Ureter (tissue), 1 donor: ENCODE measurements at places on chromosomes 4 and X.

GRCh38 chrX:134735015-134735414, 76.7 kb upstream of the PLAC1 start:
- no peak for DNase-seq

DNA sequence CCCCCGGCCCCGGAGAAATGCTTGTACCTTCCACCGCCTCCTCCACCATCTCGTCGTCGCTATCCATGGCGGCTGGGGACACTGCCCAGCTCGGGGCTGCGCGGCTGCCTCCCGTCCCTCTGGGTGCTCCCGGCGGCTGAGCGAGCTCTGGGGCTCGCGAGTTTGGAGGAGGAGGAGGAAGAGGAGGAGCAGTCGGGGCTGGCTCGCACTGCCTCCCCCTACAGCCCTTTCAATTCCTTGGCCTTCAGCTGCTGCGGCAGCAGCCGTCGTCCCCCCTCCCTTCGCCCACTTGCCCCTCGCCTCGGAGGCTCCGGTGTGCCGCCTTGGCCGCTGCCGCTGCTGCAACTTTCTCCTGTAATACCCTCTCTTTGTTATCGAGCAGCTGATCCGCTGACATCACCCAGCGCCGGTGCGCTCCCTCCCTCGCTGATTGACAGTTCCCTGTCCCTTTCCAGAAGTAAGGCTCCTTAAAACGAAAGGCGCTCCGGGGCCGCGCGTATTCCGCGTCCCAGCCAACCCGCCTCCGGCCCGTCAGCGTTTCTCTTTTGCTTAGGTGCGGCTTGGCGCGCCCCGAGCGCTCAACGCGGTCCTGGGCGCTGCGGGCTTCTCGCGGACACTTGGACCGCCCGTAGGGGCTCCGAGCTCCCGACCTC, at the start of gene SETD7:
TSS of gene SETD7 (minus strand) at position 149 of the 653 bp plus-strand sequence. CDS start at position 67, 82 bp downstream.
- peak; percentile 83 for DNase-seq

- DNase-seq: no peak
Measured at GRCh38 chrX:124086411-124086810, 124.9 kb downstream of the STAG2 start.

DNA sequence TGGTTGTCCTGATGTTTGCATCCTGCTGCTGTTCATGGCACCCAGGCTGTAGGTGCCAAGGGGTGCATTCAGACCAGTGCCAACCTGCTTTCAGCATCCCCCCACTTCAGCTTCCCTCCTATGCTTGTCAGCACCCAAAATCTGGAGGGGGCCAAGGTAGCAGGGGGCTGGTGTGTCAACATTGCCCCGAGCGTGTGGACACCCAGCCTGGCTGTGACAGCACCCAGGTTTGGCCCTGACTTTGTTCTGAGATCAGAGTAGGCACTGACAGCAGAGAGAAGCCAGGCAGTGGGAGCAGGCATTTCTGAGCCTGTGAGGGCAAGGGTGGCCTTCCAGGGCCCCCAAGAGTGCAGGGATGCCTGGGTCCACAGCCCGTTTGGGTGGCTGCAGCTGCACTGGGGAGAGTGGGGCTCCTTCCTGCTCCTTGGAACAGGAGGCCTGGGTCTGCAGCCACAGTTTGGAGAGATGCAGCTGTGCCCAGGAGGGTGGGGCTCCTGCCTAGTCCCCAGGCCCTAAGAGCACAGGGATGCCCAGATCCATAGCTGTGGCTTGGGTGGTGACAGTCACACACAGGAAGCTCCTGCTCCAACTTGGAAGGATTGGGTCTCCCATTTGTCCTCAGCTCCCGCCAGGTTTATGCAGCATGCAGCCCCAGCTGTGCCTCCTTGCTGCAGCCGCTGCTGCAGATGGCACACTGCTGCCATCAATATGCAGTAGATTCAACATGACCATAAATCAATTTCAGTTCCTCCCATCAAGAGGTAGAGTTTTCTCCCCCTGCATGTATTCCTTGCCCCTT, 12.3 kb upstream of the PPM1K start:
- DNase-seq: no peak

DNA sequence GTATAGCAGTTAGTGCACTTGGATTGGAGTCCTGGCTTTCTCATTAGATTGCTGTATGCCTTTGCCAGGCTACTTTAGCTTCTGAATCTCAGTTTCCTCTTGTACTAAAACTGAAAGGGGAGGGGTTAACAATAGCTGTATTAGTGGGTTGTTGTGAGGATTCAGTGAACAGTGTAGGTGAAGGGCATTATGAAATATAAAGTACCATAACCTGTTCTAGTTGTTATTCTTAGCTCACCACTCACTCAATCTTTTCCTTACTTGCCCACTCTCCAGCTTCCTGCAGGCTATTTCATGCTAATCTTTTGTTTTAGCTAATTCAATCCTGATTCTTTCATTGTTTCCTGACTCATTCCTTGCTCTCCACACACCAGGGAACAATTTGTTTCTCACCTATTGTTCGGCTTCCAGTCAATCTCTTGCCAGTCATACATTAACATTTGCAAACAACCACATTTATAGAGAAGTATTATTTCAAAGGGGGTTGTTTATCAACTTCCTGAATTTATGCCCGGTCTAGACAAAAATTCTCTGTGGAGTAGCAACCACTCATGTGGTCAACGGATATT, 50.6 kb upstream of the EDA start:
- DNase-seq: no peak

- DNase-seq: no peak
Measured at GRCh38 chr4:82138374-82138773, 235.4 kb downstream of the HNRNPD start.

DNA sequence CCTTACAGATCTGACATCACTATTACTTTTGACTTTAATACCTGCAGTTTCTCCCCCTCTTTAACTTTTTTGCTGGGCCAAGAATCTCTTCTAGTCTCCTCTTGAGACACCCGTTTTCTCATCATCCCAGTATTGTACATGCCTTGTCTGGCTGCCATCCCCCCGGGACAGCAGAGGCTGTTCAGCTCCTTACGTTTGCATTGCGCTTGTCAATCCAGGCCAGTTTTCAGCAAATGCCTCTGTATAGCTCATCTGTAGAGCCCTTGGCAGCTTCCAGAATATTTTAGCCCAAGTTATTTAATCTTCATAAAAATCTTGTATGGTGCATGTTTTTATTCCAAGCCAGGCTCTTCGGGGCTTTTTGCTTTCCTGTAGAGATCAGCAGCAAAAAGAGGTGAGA, 22.3 kb upstream of the HOPX start:
- DNase-seq: no peak

DNA sequence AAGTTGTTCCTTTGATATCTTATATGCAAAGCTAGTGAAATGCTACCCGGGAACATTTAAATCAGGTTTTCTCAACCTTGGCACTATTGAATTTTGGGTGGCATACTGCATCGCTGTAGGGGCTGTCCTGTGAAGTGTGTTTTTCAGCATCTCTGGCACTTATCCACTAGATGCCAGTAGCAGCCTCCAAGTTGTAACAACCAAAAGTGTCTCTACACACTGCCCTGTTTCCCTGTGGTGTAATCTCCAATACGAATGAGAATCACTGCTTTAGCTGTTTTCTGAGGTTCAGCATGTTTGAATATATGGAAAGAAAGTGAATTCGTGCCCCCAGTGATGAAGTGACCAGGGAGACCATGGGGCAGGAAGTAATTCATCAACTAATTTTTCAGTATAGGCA, 551.6 kb upstream of the PRKX start:
- DNase-seq: no peak

- no peak for DNase-seq
Measured at GRCh38 chr4:3412257-3413020, 29.3 kb upstream of the HGFAC start.
